ENCODE measurements at places on chromosomes 4 and X. TPM values are rescaled to one million over a fixed set of nuclear protein-coding genes. Genes with fewer than 3 reads are reported as not detected.

GAGE13 gene
- polyA plus RNA-seq, result not detected

SOD3 gene
- polyA plus RNA-seq, result 8.8 TPM

FIP1L1 gene
- polyA plus RNA-seq, result 21.5 TPM

PPEF2 gene
- polyA plus RNA-seq, result not detected

CC2D2A gene
- polyA plus RNA-seq, result 5.7 TPM

NOX1 gene
- not detected for polyA plus RNA-seq

CT45A5 gene
- polyA plus RNA-seq, result not detected

RIBC1 gene
- 1.4 TPM for polyA plus RNA-seq

MPP1 gene
- polyA plus RNA-seq, result 12.8 TPM

Measured in stomach (tissue), 19 donors.